Suprapubic skin (tissue), 4 donors: ENCODE measurements at places on chromosomes 7 and 10.

DNA sequence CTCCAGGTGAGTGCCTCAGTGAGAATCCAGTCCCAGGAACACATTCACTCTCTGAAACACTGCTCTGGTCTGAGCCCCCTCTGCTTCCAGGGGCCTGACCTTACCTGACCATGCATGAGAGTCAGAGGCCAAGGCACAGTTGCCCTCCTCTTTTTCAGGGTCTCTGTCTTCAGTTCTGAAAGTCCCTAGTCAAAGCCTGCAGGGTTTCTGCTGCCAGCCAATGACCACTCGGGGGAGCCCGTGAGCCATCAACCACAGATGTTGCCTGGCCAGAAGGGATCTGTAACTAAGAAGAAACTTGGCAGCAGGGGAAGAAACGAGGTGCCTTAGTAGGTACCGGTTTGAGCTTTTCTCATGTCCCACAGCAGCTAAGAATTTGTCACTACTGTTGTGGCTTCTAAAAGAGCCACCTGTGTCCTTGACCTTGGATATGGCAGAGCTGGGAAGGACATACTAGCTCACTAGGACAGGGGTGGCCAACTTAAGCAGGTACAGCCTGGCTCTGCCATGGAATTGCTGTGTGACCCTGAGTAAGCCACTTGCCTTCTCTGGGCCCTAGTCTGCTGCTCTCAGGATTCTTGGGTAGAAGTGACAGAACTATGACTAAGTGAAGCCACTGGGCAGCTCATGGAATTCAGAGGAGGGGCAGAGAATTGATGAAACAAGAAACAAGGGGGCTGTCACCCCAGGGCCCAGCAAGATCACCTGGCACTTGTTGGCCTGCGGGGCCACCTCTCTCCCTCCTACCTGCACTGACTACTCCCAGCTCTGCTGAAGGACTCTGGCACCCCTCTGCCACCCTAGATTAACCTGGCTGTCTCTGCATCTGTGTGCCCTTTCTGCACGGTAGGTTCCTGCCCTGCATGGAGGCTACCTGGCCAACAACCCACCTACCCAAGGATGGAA, 83.8 kb upstream of the GPR26 start:
- peaks cover 13% of the 10 kb centered on the region for H3K4me1 ChIP-seq
- no peaks in the 10 kb centered on the region for H3K36me3 ChIP-seq
- no peak overlapping the region for H3K27ac ChIP-seq
- peak; percentile 86 for DNase-seq
- no peak overlapping the region for H3K4me3 ChIP-seq

DNA sequence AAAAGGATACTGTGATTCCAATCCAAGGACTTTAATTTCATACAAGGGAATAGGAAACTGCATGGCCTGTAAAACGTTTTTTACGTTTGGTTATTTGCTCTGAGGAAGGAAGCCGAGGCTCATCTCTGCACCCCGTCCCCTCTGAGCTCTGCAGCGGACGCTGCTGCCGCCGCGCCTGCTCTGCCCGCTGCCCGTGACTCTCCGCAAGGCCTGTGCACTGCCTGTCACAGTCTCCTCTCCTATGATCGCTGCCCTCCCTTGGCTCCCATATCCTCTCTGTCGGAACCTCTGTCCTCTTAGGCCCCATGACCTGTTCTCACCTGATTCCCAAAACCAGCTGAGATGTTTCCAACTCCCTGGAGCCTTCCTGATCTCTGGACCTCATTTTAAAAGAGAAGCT, 320.3 kb upstream of the ZNF32 start:
- H3K4me3 ChIP-seq, result no peak overlapping the region
- no peak for DNase-seq
- peaks cover 9% of the 10 kb centered on the region for H3K4me1 ChIP-seq
- no peak overlapping the region for H3K27ac ChIP-seq
- no peaks in the 10 kb centered on the region for H3K36me3 ChIP-seq
- H3K27me3 ChIP-seq, result no peaks in the 10 kb centered on the region

- no peak overlapping the region for H3K4me3 ChIP-seq
- no peak overlapping the region for H3K27ac ChIP-seq
- no peaks in the 10 kb centered on the region for H3K36me3 ChIP-seq
Measured at GRCh38 chr7:15279640-15280039, 282.2 kb downstream of the AGMO start.

GRCh38 chr10:8312079-8312478, 257.6 kb downstream of the GATA3 start:
- no peaks in the 10 kb centered on the region for H3K27me3 ChIP-seq
- H3K27ac ChIP-seq, result no peak overlapping the region
- DNase-seq, result no peak
- H3K4me1 ChIP-seq, result peaks cover 4% of the 10 kb centered on the region

DNA sequence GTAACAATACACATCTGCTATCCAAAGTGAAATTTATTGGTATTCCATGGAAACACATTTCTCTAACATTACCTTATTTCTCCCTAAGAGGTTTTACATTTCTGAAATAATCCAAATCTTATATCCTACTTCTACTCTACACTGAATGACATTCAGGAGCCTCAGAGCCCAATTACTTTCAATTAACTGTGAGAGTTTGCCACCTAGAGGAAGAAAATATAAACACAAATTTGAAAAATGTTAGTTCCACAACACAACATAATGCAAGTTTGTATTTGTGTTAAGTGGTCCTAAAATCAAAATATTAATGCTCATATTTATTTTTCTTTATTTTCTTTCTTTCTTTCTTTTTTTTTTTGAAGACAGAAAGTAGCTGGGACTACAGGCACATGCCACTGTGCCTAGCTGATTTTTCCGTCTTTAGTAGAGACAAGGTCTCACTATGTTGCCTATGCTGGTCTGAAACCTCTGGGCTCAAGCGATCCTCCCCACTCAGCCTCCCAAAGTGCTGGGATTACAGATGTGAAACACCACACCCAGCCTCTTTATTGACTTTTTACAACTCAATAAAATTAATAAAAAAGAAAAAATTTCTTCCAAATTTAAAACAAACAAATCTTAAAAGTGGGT, 46.0 kb downstream of the ATAD1 start:
- no peak overlapping the region for H3K4me3 ChIP-seq
- no peak overlapping the region for H3K27ac ChIP-seq
- H3K27me3 ChIP-seq, result no peaks in the 10 kb centered on the region
- H3K4me1 ChIP-seq, result no peaks in the 10 kb centered on the region
- H3K36me3 ChIP-seq, result peaks cover 19% of the 10 kb centered on the region

DNA sequence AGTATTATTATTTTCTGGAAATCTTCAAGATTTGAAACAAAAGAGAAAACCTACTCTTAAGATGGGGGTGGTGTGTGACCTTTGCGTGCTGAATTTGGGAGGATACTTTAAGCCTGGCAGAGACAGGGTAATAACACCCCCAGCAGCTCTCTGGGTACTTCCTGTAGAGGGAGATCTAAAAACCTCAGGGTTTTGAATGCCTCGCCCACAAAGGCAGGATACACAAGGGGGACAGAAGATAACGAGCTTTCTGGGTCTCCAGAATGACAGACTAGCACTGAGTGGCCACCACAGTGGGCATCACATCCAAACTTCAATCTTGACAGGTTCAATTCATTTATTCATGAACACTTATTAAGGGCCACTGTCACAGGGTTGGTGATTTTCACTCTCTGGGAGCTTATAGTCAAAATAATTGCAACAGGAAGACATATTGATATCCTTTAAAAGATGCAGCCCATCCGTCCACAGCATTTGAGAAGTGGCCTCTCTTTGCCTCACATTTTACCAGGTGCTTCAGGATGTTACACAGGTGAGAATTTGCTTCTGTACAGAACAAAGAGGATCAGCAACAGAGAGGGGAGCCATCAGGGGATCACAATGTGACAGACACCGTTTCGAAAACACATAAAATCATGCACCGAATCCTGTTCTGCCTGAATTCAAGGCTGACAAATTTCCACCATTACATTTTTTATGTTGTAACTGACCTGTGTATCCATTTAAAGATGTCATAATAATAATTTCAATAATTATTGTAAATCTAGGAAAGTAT, 14.3 kb downstream of the CPA1 start:
- no peaks in the 10 kb centered on the region for H3K36me3 ChIP-seq
- DNase-seq, result no peak
- no peak overlapping the region for H3K27ac ChIP-seq
- no peaks in the 10 kb centered on the region for H3K27me3 ChIP-seq

DNA sequence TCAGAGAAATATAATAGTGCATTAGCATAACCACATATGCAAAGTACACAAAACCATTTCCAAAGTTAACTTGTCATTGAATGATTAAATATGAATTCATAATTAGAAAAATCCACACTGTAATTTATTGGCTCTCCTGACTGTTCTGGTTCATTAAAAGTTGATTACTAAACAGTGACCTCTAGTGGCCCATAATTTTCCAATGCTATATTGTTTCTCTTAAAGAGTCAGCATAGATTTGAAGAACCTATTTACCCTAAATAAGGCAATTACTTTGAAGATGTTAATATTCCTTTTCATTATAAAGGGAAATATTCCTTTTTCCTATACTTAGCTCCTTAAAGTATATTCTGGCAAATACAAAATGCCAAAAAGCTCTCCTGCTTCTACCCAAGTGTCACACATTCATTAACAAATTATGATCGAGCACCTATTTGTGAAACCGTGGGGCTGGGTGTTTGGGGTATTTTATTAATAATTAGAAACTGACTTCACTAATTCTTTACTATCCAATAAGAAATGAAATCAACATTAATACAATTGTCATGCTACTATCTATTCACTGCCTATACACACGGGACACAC, 86.2 kb downstream of the HIBADH start:
- no peaks in the 10 kb centered on the region for H3K27me3 ChIP-seq
- no peak overlapping the region for H3K27ac ChIP-seq
- no peak overlapping the region for H3K4me3 ChIP-seq
- peaks cover 3% of the 10 kb centered on the region for H3K4me1 ChIP-seq
